ENCODE measurements at places on chromosomes 2 and 18.

- DNase-seq, result no peak
These were observed 180.6 kb downstream of the PARD3B start for GRCh38 chr2:204725693-204726360.

DNA sequence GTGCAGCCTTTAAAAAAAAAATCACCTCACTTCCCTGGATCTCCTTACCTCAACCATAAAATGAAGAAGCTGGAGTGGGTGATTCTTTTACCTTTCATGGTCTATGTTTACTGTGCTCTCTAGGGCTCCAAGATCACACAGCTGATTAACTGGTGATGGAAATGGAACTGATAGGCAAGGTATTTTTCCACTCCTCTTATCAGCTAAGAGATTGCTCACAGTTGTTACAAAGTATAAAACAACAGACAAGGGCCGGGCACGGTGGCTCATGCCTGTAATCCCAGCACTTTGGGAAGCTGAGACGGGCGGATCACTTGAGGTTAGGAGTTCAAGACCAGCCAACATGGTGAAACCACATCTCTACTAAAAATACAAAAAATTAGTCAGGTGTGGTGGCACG lies 14.5 kb downstream of the RPS27A start:
- DNase-seq, result no peak

DNA sequence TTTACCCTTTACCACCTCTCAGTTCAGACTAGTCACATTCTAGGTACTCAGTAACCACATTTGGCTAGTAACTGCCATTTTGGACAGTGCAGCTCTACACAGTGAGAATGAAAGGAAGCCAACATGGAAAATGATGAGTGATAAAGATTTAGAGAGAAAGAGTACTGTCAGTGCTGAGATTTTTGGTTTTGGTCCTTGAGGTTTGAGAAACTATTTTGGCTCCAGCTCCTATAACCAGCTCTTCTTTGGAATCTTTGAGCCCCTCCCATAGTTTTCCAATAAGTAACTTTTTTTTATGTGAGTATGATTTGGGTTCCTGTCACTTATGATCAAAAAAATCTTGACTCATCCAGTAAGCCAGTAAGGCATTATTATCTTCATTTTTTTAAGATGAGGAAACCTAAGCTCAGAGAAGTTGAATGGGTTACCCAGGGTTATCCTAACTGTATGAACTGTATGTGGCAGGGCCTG lies 173.0 kb downstream of the BABAM2 start:
- DNase-seq, result no peak

DNA sequence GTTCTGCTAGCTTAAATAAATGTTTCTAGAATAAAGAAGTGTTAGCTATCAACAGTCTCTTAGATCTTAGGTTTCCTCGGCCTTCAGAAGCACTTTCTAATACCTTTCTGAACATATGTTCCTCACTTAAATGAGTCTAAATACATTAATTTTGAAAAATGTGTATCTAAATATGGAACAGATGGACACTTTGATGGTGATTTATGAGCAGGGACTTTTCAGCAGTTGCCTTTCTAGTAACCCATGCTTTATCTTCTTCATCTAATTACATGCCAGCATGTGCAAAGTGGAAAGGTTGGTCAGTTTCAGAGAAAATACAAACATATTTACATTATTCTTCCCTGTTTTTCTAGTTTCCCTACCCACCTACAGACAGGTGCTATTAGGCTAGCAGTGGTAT lies 797.0 kb upstream of the CHAC2 start:
- no peak for DNase-seq

GRCh38 chr18:75429975-75430374 lies 2.5 kb upstream of the SMIM21 start:
- DNase-seq, result no peak

DNA sequence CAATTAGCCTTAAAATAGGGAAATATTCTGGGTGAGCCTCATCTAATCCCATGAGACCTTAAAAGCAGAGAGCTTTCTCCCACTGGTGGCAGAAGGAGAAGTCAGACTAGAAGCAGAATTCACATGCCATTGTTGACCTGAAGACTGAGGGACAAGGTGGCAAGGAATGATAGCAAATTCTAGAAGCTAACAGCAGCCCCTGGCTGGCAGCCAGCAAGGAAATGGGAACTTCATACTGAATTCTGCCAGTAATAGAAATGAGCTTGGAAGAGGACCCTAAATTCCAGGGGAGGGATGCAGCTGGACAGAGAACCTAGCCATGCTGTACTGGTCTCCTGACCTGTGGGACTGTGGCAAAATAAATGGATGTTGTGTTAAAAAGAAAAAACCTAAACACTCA lies 19.5 kb downstream of the B3GNT7 start:
- DNase-seq, result no peak

DNA sequence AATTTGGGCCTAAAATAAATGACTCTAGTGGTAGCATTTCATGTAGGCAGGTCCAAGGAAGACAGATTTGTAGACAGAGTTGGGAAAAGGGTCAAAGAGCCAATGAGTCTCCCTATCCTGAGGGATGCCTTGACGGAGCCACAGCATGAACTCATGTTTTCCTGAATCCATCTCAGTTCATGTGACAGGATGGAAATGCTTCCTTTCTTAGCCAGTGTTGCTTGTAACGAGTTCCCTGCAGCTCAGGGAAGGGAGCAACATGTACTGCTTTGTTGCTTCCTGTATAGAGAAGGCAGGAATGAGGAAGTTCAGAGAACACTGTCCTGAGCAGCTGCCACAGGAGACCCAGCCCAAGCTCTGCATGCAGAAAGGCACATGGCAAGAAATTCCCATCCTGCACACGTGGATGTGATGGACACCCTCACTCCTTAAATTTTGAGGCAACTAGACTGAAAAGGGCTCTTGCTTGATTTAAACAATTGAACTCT lies 27.9 kb downstream of the TMEM17 start:
- DNase-seq, result no peak

DNA sequence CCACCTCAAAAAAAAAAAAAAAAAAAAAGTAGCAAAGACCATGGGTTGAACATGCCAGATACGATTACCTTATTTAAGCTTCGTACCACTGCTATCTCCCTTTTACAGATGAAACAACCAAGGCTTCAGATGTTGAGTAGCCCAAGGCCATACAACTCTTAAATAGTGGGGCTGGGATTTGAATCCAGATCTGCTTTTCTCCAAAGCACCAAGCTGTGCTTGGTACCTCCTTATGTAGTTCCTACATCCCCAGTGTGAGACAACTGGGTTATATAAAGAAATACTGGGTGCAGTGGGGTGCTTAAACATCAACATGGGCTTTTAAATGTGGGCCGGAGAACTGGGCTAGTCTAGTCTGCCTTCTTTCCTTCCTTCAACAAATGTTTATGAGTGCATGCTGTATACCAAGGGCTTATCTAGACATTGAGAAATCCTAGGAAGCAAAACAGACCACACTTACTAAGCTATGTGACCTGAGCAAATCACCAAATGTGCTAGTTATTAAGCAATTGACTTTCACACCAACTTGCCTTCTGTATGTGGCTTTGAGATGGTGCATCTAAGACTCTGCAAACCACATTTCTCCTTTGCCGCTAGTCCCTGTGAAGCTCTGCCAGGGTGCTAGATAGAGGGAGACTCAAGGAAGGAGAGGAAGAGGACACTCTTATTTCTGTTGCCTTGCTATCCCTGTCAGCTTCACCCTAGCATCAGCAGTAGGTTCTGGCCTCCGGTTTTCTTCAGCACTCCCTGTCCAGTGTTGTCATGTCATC lies 206.8 kb upstream of the FBXO11 start:
- DNase-seq, result no peak

GRCh38 chr2:219520079-219520478 lies 5.8 kb downstream of the ASIC4 start:
- DNase-seq, result no peak

DNA sequence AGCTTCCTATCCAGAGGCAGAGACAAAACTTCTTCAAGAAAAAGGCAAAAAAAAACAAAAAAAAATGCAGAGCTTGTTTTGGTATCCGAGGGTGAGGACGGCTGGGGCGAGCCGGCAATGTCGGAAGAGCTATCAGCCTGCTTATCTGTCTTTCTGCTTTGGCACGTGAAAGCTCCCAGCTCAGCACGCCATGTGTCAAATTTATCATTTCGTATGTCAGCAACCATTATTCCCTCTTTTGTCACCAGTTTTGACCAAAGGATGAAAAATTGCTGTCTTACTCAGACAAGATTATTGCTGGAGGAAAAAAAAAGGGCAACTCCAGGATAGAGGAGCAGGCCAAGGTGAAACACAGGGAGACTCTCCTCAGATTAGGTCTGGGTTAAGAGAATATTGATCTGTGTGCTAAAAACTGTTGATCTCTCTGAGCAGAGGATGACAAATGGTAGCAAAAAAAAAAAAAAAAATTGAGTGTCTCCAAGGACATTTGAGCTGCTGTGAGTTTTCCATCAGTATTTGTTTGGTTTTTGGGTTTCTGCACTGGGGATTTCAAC lies 532.0 kb upstream of the POU3F3 start:
- DNase-seq, result no peak

DNA sequence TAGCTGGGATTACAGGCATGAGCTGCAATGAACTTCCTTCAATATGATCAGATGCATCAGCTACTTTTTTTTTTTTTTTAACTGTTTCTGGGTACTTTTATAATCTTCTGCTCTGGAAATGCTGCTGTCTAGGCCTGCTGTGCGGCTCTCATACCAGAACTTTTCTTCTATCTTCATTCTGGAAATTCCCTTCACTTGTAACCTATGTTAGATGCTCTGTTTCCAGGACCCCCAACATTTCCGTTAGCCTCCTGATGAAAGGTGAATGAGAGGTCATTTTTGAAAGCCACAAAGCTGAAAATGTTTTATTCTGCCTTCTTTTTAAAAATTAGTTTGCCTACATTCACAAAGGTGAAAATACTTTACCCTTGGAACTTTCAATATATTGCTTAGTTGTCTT lies 8.6 kb downstream of the AGFG1 start:
- no peak for DNase-seq

GRCh38 chr2:38068234-38068633 lies 7.7 kb downstream of the CYP1B1 start:
- no peak for DNase-seq

- DNase-seq, result no peak
These were observed 35.8 kb downstream of the SH3RF3 start for GRCh38 chr2:109164739-109165221.

GRCh38 chr2:112585873-112586464 lies 1.6 kb downstream of the CHCHD5 start:
- no peak for DNase-seq

DNA sequence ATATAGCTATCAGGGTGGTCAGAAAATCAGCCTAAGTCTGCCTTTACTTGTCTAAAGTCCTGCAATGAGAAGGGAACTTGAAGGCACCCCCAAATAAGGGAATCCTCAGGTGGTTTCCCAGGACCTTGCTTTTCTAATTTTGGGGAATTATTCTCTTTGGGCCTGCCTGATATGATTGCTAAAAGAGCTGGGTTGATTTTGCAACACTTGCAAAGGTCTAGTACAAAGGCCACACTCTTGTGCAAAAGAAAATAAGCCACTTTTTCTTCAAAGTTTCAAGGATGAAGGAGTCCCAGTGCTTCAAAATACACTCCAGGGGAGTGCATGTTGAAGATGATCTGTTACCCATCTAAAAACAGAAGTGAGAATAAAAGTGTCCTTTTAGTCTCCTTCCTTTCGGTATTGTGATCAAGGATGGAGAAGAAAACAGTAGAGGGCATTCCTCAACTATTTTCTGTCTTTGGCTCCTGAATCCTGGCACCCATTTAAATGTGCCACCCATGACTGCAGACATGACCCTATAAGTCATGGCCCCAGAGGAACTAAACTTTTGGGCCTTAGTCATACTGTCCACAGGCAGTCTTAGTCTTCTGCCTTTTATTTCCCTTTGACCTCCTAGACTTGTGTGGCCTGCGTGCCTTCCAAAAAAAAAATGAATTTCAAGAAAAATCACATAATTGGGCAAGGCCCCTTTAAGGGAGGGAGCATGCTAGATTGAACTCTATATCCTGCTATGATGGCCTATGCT lies 5.1 kb downstream of the SULT1C3 start:
- no peak for DNase-seq

- no peak for DNase-seq
These were observed 113.4 kb downstream of the ZBTB7C start for GRCh38 chr18:48295586-48296311.

DNA sequence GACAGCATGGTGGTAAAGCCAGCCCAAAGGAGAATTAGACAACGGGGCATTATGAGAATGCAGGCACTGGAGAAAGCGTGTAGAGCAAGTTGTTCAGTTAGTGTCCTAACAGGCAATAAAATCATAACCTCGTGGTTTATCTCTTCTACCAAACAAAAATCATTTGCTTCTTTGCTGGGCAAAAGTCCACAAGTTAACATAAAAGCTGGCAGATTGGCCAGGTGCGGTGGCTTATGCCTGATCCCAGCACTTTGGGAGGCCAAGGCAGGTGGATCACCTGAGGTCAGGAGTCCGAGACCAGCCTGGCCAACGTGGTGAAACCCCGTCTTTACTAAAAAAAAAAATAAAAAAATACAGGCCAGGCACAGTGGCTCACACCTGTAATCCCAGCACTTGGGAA lies 364.1 kb downstream of the SETBP1 start:
- DNase-seq, result no peak

DNA sequence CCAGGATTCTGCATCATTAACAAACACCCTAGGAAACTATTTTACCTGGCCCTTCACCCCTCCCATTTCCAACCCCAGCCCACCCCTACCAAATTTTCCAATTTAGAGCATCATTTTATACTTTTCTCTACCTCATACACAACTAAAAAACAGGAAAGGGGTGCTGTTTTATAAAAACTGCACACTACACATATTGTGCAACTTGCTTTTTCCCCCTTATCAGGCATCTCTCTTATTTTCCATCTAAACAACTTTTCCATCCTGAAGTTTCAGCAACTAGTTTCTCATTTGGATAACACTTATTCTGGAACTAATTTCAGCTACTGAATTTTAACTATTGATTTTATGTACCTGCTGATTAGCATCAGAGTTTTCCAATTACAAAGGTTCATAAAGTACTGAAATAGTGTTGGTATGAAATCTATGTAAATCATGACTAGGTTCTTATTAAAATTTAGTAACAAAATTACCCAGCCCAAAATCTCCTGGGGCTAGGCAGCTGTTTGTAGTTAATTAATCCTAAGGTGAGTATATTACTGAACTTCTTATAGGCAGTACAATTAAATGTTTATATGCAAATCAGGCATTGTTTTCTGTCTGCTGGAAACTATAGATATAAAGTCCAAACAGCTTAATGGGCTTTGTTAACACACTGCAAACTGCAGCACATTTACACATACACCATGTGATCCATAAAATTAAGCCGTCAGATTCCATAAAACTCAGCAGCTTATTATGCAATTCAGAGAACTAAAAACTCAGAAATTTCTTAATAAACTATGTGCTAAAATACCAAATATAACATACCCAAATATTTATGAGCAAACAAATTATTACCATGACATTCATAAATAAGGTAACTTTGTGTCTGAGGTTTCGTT lies 7.9 kb downstream of the SF3B1 start:
- no peak for DNase-seq

DNA sequence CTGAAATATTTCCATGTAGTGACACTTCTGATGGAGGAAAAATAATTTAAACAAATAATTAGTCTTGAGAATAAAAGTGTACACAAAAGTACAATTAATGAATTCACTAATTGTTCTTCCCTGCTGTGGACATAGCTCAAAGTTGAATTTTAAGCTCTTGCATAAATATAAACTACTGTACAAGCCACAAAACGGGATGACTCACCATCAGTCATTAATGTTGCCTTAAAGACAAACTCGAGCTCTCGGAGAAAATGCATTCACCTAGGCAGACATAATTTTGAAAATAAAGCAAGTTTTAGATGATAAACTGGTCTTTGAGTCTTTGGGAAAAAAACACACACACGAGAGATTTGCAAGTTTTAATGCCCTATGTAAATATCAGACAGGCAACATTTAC lies 436.4 kb downstream of the ZNF521 start:
- DNase-seq, result no peak

GRCh38 chr18:68467957-68468356 lies 247.0 kb downstream of the TMX3 start:
- no peak for DNase-seq
